ENCODE measurements at places on chromosomes 5 and 9. TPM values are rescaled to one million over a fixed set of nuclear protein-coding genes. Genes with fewer than 3 reads are reported as not detected.

DNA sequence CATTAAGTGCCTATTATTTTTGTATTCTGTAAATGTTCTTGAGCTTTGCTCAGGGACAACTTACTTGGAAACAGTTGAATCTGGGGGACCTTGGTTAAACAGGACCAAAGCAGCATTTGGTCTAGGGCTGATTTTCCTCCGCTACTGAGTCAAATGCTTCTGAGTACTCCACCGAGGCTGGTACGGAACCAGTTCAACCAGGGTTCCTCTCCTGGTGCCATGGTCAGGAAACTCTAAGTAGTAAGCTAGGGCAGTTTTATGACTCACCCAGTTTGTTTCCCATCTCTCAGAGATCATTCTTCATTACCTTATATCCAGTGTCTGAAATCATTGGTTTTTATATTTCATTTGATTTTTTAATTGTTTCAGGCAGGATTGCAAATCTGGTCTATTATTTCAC, 111.9 kb upstream of the TNFAIP8 start:
- no peak for ATAC-seq

- no peak for ATAC-seq
These were observed 153.1 kb downstream of the FOCAD start for GRCh38 chr9:20837166-20837565.

GRCh38 chr9:93061791-93062763, 3.6 kb downstream of the SUSD3 start:
- no peak for ATAC-seq

DNA sequence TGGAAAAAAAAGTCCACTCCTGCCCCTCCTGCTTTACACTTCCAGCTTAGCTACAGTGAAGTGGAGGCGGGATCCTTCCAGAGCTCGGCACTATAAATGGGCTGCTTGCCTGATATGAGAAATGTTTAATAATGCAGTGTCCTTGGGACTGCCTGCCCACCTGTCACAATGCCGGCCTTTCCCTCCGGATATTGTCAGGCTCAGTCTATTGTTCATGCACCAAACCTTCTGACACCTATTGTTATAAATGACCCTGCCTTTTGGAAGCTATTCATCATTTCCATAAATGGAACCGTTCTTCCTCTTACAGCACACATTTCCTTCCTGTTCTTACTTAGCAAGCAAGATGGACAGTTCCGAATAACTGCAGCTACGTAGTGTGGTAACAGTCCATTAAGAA, 146.3 kb downstream of the DMAC1 start:
- ATAC-seq, result no peak

- ATAC-seq, result no peak
These were observed 142.7 kb downstream of the MLLT3 start for GRCh38 chr9:20479419-20480155.

DNA sequence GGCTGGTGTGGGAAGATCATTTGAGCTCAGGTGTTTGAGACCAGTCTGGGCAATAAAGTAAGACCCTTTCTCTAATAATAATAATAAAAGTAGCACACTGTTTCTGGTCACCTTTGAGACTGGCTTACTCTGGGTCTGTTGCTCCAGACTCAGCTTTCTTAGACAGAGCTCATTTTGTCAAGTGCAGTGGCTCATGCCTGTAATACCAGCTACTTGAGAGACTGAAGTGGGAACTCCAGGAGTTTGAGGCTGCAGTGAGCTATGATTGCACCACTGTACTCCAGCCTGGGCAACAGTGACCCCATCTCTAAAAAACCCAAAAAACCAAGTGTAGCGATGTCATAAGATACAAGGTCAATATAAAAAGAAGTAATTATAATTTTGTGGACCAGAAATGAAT, 36.4 kb upstream of the RNU6ATAC start:
- no peak for ATAC-seq

PCDHB9 gene
- total RNA-seq, result 2.3 TPM

WHRN gene
- 10.1 TPM for total RNA-seq

RIC1 gene
- total RNA-seq, result 60.5 TPM

IRX2 gene
- not detected for total RNA-seq

Measured in gastroesophageal sphincter (tissue), 4 donors.